Thoracic aorta endothelial cell (primary cell): ENCODE measurements at places on chromosomes 4 and X. TPM values are rescaled to one million over a fixed set of nuclear protein-coding genes. Genes with fewer than 3 reads are reported as not detected.

RPS6KA6 gene
- total RNA-seq = 0.40 and 2.6 TPM in 2 replicates

AMTN gene
- total RNA-seq = not detected in 2 replicates

F8A1 gene
- total RNA-seq = 2.3 and 3.4 TPM in 2 replicates

MAGEB17 gene
- not detected in 2 replicates for total RNA-seq

PAK3 gene
- total RNA-seq = 0.13 and 1.1 TPM in 2 replicates
